Foreskin keratinocyte (primary cell): ENCODE measurements at places on chromosomes 12 and 14. TPM values are rescaled to one million over a fixed set of nuclear protein-coding genes. Genes with fewer than 3 reads are reported as not detected.

GRCh38 chr12:56129206-56129941 lies 1.3 kb downstream of the ESYT1 start:
- peak; percentile 22 for DNase-seq

DNA sequence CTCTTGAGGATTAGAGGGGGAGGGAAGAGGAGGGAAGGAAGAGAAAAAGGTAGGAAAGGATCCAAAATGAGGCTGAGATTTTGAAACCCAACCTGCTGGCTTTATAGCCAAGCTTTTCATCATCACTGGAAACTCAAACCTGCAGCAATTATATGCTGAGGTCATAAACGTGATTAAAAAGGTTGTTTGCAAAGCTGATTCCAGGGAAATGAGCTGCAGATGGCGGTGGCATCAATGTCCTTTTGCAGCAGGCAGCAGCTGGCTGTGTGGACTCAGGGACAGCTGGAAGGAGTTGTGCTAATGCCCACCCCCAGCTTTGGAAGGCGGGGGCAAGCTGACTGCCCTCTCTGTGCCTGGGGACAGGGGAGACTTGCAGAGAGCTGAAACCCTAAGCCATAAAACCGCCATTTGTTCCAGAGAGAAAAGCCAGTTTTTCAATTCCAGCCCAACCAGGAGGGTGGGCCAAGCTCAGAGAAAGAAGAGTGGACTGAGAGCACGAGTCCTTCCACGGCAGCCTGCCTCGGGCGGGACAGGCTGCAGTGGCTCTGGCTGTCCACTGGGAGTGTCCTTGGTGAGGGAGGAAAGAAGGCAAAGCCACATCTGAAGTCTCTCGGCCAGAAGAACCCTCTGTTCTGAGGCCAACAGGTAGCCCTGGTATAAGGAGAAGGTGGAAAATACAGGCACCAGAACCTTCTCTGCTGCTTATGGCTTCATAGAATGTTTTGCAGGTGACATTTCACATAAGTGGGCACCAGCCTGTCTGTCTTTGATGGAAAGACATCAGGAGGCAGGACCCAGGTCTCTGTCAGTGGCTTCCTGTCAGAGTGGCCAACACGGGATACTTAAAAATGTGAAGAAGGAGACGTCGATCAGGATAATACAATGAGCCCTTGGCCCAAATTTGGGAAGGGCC lies 90.7 kb downstream of the SINHCAF start:
- no peak for DNase-seq

GRCh38 chr12:14995583-14996425 lies 23.0 kb downstream of the PDE6H start:
- peak; percentile 17 for DNase-seq

DNA sequence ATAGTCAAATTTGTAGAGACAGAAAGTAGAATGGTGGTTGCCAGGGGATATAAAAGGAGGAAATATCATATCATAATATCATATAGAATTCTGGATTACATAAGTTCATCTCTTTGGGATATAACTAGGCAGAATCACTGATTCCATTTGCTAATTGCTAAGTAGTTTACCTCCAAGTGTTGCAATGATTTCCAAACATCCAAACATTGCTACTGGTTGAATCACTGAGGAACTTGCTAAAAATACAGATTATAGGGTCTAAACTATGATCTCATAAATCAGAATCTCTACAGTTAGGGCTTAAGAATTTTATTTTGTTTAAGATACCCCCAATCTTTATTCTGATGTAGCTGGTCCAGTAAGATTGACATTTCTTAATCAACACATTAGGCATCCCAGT lies 16.1 kb upstream of the TAS2R42 start:
- no peak for DNase-seq

Gene COPS7A
- 52.0 and 52.7 TPM in 2 replicates for total RNA-seq
